ENCODE measurements at places on chromosomes 1 and 21.

GRCh38 chr21:21019681-21020080, 21.5 kb downstream of the NCAM2 start:
- DNase-seq = no peak

- no peak for DNase-seq
Observed at GRCh38 chr1:243394066-243394465, 138.2 kb downstream of the SDCCAG8 start.

DNA sequence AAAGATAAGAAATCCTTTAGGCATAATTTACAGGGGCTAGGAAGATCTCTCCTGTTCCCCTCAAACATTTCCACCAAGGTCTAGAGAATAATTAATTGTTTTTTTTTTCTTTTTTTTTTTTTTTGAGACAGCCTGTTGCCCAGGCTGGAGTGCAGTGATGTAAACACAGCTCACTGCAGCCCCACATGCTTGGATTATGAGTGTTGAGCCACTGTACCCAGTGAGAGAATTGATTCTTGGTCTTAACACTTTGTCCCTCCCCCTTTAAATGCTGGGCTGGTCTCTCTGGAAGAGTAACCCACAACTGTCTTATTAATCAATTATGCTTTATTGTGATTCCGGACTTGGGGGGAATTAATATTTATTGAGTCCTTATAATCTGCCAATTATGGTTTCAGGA, 33.4 kb downstream of the ATF3 start:
- no peak for DNase-seq

DNA sequence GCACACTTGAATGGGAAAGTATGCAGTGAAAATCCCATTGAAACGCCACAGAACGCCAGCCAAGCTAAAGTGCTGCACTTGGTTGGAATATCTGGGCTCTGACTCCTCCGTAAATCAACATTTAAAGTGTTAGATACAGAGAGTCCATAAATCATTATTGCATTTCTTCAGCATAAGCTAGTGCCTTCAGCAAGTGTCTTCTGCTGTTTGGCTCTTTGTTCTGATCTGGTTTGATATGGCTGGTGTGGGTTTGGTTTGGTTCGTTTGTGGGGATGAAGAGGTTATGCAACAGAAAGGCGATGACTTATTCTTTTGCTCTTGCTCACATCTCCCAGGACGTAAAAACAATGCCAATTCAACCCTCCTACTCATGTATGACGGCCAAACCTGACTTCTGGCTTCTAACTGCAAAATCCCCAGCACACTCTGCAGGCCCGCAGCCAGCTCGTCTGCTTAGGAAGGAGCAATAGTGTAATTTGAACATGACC, 121.8 kb upstream of the ERG start:
- DNase-seq = no peak

DNA sequence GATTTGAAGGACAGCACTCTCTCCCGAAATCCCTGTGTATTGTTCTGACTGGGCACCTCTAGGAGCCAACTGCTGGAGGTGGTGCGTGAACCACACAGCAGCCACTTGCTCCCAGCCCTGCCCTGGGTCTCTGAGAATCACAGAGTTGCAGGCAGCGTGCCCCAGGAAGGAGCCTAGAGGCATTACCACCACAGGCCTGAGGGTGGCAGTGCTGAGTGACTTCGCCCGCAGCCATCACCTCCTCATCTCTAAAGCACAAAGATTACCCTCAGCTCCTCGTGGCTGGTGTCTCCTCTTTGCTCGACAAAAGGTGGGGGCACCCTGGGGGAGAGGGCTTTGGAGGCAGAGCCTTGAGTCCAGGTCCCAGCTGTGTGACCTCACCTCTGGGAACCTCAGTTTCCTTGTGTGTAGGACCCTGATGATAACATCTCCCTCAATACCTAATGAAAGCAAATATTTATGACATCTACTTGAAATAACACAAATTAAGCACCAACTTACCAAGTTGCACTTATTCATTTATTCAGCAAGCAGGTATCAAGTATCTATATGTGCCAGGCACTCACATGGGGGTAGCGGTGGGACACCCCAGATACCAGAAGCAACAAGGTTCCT, 86.3 kb downstream of the VWA5B1 start:
- no peak for DNase-seq

DNA sequence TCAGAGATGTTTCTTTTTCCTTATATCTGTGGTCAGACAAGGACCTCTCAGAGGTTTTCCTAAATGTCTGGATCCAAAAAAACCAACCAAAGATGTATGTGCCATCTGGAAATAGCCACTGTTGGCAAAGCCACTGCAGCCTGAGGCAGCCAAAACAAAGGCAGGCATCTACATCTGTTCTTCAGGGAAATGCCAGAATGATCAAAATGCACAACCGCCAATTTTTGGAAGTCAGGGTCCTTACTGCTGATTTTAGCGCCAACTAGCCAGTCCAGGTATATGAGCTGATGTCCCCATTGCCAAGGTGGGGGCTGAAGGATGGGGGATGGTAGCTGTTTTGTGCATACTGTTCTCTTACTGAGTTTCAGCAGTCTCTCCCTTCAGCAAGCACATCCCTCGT, 45.9 kb downstream of the SYT14 start:
- DNase-seq = no peak

- no peak for DNase-seq
Observed at GRCh38 chr1:184183919-184184318, 132.4 kb downstream of the TSEN15 start.

DNA sequence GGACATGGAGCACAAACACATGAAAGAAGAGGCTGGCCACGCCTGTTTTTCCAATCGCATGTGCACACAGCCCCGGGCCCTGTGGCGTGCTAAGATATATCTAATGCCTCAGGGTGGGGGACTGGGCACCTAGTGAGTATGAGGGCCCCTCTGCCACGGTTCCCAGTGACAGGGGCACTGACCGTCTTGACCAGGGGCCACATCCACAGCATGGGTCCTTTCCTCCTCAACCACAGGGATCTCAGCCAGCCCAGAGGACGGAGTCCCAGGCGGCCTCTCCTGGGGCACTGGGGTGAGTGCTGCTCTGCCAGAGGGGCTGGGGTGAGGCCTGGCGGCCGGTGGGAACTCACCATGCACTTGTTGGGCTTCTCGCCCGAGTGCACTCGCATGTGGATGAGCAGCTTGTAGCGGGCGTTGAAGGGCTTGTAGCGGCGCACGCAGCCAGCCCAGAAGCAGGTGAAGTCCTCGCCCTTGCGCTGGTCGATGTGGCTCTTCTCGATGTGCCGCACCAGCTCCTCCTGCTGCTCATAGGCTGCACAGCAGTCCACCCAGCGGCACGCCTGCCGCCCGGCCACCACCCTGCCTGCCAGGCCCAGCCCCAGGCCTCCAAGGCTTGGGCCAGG, 134.7 kb downstream of the DMRTB1 start:
- DNase-seq = no peak

GRCh38 chr1:31843506-31843905, 27.7 kb upstream of the SPOCD1 start:
- no peak for DNase-seq

GRCh38 chr21:39125752-39126485, 57.3 kb downstream of the PSMG1 start:
- DNase-seq = no peak

DNA sequence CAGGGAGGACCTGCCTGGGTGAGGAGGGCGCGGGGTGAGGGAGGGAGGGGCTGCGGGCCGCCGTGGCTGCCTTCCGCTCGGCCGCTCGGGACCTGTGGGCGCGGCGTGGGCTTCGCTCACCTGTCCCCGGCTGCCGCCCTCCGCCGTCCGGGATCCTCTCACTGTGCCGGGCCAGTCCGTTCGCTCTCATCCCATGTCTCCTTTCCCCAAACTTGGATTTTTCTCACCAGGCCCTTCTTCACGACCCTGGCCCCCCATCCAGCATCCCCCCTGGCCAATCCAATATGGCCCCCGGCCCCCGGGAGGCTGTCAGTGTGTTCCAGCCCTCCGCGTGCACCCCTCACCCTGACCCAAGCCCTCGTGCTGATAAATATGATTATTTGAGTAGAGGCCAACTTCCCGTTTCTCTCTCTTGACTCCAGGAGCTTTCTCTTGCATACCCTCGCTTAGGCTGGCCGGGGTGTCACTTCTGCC, 362 bp downstream of the ZBTB48 start:
- no peak for DNase-seq

DNA sequence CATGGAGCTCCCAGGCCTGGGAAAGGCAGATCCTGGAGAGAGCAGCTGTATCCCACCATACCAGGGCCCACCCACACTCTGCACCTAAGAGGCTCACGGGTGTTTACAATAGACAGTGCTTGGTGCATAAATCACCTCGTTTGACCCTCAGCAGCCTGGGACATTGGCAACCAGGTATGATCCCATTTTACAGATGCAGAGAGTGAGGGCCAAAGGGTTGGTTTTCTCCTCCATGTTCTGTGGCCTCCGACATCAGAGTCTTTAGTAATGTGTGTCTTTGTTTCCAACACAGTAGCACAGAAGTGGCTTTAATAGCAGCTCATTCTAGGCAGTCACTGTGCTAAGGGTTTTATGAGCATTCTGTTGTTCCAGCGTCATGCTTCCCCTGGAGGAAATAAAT, 176.5 kb downstream of the KAZN start:
- DNase-seq = no peak

DNA sequence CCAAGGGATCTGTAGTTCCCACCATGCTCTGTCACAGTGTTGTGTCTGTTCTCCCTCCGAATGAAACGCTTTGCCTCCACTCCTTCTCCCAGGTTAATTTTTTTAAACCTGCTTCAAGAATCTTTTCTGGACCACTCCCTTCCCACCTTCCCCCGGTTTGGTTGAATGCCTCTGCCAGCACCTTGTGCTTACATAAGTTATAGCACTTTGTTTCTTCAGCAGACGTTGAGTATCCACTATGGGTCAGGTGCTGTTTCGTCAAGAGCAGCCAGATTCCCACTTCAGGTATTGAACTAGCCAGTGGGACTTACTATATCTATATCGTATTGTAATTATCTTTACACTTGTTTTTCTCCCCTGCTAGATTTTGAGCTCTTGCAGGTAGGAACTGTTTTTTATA, 27.6 kb downstream of the TTF2 start:
- no peak for DNase-seq

- DNase-seq = no peak
Observed at GRCh38 chr1:8563944-8564537, 246.1 kb downstream of the SLC45A1 start.

- no peak for DNase-seq
Observed at GRCh38 chr1:233373226-233373625, 45.7 kb downstream of the MAP3K21 start.

GRCh38 chr1:32349211-32349708, 13.0 kb downstream of the FAM229A start:
- DNase-seq = no peak

DNA sequence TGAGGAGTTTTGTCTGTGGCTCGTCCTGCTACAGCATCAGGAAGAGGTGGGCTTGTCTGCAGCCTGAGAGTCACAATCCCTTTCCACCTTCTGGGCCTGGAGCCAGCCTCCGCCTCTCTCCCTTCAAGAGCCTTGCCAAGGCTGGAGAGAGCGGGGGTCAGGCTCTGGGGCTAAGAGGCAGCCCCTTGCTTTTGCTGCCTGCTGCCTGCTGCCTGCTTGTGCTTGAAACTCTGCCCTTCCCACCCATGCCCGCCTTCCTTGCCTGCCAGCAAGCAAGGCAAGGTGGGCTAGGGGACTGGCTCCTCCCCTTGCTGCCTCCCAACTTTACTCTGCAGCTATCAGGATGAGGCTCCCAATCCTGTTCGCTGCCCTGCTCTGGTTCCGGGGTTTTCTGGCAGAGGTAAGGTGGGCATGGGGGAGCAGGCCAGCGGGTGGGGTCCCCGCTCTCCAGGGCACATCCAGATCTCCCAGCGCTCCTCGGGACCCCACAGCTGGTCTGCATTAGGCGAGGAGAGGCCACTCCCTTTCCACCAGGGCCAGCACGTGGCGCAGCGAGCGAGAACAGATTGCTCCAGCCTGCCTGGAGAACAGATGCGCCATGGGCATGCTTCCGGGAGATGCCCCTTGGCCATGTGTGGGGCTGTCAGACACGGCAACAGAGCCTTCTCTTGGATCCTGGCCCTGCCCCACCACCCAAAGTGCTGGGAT, 7.5 kb upstream of the PTPN7 start:
- DNase-seq = no peak

DNA sequence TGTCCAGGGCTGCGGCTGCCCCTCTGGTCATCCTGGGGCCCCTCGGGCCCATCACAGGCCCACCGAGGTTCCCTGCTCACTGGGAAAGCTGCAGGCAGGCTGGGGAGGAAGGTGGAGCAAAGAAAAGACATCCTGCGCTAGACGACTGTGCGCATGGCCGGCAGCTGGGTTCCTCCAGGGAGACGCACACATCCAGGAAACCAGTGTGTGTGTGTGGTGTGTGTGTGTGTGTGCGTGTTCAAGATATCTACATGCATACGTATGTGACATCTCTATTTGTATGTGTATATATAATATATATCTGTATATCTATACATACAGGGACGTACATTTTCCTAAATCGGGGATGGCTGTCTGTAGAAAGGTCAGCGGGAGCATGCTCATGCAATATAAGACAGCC, 63.7 kb downstream of the ACOT7 start:
- no peak for DNase-seq

DNA sequence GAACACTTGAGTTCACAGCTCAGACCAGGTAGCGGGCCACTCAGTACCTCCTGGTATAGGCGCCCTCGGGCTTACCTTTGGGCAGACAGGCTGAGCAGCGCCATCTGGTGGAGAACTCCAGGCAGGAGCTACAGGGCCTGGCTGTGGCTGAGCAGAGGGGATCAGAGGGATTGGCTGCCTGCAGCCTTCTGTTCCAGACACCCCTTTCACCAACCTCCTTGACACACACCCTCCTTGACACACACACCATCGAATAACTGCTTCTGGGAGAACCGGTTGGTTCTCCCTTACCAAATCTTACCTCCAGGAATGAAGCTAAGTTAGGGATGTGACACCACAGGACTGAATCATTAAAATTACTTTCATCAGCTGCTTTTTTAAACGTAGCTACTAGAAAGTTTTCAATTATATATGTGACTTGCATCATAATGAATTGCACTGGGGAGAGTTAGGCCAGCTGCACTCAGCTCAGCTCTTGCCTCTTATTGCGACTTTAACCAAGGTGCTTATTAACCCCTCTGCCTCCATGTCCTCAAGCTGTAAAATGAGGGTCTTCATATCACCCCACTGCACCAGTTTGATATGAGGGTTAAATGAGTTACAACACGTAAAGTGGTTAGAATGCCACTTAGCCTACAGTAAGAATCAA, 6.6 kb downstream of the LIN28A start:
- DNase-seq = peak; percentile 76

DNA sequence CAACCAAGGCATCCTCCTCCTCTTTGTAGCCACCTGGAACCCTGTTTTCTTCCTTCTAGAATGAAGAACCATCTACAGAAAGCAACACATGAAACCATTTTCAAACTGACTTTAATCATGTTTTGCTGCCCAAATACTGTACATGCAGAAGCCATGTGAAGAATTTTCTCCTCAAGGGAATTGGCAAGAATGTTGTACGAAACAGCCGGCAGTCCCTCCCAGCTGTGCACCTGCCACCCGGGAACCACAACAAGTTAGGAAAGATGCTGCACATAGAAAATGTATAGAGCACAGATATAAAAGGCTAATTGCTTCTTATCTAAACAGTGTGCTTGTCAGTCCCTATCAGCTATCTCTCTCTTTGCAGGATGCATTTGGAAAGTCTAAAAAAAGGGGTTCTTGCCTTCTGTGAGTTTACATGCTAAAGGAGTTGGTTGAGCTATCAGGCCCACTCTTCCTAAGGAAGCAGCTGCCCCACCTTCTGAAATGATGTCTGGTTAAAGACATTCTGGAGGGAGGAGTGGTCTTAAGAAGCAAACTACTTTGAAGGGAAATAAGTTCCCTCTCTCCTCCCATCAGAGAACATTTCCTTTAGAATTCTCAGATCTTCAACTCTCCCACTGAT, 44.8 kb downstream of the RIMS3 start:
- no peak for DNase-seq

All from activated CD8-positive, alpha-beta memory T cell treated with anti-CD3 and anti-CD28 coated beads for 4 hours (primary cell).